ENCODE measurements at places on chromosomes 3 and 15. TPM values are rescaled to one million over a fixed set of nuclear protein-coding genes. Genes with fewer than 3 reads are reported as not detected.

The CCR3 gene
- not detected for total RNA-seq

DNA sequence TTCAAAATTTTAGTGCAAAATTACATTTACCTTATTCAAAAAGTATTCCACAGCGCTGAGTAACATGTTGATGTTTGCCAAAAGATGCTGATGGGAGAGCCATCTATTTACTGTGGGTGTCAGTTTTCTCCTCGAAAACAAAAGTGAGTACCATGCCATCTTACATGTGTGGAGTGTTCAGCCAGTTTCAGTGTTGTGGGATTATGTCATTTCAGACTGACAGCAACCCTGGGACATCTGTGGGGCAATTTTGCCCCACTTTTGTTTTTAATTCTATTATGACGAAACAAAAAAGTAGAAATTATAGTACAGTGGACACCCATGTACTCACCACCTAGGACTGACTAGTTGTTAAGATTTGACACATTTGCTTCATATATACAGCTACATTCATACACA is 19.6 kb downstream of the SLCO3A1 start:
- DNase-seq = no peak

The ADGRG7 gene
- total RNA-seq = not detected

DNA sequence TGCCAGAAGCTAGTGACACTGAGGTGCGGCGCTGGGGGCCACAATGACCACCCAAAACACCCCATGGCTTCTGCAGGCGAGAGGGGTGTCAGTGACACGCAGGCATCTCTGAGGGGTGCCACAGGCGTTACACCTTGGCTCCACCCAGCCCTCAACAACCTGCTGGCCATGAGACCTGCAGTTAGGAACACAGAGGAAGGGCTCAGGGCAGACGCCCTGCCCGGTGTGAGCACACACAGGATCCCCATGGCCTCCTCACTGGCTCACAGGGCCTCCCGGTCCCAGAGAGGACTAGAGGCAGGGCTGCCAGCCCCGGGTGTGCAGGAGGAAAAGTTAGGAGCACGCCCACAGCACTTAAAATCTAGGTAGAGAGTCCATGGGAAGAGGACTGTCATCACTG is 35.1 kb downstream of the CYFIP1 start:
- no peak for DNase-seq

The ABHD17C gene
- 5.5 TPM for total RNA-seq

The KCNMB3 gene
- 3.8 TPM for total RNA-seq

GRCh38 chr3:196837819-196838420 is 29.8 kb upstream of the SENP5 start:
- DNase-seq = peak; percentile 43

DNA sequence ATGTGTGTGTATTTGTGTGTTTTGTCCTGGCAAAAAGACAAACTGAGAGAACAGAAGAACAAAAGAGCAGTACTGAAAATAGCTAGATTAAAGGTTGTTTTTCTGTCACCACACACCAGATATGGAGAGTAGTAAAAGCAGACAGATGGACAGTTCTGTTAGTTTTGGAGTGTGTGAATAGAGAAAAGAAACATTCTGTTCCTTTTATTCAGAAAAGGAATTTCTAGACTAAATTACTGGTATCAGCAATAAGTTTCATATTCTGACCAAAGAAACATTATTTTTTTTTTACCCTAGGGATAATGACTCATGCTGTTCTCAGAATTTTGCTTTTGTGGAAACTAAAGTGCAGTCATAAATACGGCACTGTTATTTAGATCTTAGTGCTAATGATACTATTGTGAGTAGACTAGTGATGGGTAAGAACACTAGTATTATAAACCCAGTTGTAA is 32.9 kb downstream of the PIK3CA start:
- no peak for DNase-seq

The USP4 gene
- 78.3 TPM for total RNA-seq

DNA sequence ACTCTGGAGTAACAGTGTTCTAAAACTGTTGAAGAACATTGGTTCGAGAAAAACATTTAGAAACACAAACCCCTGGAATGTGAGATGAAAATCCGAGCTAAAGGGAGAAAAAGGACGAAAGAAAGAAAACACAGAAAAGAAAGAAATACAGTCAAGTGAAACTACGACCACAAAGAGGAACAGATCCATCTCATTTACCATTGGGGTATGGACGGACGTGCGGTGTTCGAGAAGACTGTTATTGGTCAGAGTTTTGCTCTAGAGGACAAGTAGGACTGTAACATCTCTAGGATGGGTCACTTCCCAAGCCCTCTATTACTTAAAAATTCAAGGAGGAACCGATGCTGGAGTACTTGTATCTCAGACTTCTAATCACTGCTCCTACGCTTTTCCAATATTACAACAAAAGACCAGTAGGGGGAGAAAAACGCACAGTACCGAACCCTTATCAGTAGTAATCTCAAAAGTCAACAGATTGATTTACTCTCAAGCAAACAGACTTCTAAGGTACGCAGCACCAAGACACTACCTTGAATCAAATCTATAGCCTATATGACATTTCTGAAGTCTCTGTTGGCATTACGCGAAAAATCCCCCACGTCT is 1.1 kb upstream of the PIK3CA start:
- no peak for DNase-seq
